Stimulated activated naive CD4-positive, alpha-beta T cell (primary cell): ENCODE measurements at places on chromosomes 5 and 9.

DNA sequence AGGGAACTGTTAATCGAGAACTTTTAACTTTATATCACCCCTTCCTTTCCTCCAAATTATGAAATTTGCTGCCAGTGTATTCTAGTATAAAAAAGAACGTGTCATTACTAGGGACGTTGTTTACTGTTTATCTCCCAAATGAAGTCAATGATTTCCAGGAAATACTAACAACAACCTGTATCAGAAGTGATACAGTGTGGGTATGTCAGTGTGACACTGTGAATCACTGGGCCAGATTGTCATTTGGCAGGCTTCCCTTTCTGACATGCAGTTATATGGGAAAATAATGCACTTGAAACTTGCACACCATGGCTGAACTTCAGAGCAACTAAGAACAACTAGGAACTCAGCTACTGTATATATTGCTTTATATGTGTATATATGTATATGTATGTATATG lies 12.6 kb downstream of the ZNF462 start:
- DNase-seq: no peak

DNA sequence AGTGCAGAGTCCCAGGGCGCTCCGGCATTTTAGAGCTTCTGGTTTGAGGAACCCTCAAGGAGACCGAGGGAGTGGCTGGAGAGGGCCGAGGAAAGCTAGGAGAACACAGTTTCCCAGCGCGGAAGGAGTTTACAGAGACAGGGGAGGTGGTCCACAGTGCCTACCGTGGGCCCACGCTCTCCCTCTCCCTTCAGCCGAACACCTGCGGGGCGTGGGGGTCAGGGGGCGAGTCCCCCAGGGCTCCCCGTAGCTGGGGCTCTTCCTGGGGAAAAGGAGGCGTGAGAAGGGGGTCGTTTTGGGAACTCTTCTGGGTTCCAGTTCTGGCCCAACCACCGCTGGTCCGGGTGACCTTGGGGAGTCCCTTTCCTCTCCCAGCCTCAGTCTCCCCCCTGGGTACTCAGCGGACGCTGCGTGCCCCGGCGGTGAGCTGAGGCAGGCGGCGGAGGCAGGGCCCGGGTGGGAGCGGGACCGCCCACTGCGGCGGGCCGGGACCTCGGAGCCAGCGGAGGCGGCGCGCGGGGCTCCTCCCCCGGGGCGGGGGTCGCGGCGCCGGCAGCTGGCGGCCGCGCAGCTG lies 368 bp upstream of the FRMPD1 start:
- DNase-seq: no peak

- no peak for DNase-seq
These were observed 12.4 kb downstream of the DNAJB5 start for GRCh38 chr9:35001803-35002502.

DNA sequence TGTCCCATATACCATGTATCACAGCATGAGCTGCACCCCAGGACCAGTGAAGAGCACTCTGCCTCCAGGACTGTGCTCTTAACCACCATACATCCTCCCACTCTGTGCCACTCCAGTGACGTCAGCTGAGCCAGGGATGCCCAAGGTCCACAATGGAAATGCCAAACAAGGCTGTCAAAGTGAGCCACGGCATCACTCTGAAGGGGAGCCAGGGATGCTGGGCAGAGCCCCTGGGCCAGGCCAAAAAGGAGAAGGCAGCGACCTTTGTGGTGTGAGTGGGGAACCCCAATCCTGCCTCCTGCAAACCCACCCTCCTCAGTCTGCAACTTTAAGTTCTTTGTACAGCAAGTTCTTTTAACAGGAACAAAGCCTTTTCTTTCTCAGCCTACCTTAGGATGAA lies 242.7 kb downstream of the SYK start:
- DNase-seq: no peak

DNA sequence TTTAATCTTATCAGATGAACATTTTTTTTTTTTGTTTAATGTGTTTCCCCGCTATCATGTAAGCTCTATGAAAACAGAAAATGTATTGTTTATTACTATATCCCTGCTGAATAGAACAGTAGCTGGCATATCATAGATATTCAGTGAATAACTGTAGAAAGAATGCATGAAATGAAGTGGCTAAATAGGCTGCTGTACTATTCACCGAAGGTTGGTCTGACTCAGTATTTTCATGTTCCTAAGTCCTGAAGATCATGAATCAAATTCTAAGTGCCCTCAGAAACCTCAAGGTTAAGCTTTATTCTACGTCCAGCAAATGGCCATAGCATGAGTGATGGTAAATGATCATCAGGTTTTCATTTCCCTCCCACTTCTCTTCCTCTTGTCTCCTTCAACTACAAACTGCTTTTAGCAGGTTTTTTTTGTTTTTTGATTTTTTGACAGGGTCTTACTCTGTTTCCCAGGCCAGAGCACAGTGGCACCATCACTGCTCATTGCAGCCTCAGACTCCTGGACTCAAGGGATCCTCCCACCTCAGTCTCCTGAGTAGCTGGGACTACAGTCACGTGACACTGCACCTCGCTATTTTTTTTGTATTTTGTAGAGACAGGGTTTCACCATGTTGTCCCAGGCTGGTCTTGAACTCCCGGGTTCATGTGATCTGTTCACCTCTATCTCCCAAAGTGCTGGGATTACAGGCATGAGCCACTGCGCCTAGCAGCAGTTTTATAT lies 19.1 kb upstream of the ZFAND5 start:
- no peak for DNase-seq

- DNase-seq: no peak
These were observed 39.1 kb downstream of the SH3RF2 start for GRCh38 chr5:145975361-145976066.

DNA sequence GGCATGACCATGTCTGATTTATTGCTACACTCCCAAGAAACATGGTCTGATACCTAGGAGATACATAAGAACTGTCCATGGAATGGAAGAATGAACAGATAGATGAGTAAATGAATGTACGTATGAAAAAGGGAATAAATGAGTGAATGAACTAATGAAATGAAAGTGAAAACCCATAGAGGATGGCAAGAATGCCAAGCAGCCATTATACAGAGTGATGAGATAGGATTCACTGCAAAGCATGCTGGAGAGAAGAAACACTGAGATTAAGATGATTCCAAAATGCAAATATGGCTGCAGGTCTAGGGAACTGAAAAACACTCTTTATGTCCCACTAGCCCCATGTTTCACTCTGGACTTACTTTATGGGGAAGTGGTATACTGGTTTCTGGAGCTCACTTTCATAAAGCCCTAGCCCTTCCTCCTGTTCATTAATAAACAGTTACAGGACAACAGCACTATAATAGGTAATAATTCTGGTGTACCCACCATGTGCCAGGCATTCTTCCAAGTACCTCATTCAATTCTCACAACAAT lies 170.3 kb upstream of the RAD23B start:
- no peak for DNase-seq

DNA sequence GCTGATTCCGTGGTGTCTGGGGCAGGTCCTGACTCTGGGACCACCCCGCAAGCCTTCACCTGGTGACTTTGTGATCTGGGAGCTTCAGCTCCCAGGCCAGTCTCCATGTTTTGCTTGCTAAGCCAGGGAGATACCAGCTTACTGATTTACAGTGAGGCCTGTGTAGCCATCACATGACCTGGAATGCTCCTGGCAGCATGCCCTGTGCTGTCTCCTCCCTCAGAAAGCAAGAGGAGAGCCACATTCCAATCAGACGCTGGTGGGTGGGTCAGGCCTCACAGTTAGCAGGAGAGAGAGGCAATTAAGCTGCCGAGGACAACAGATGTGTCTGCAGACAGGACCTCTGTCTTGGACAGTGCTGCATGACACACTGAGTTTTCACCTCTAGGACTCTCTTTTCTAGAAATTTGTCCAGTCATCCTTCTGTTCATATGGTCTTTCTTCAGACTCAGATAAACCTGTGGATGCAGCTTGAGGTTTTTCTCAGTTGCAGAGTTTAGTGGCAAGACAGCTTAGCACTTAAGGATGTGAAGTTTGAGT lies 24.4 kb upstream of the GRPEL2 start:
- DNase-seq: no peak

- no peak for DNase-seq
These were observed 17.4 kb downstream of the MGAT1 start for GRCh38 chr5:180785121-180785781.

DNA sequence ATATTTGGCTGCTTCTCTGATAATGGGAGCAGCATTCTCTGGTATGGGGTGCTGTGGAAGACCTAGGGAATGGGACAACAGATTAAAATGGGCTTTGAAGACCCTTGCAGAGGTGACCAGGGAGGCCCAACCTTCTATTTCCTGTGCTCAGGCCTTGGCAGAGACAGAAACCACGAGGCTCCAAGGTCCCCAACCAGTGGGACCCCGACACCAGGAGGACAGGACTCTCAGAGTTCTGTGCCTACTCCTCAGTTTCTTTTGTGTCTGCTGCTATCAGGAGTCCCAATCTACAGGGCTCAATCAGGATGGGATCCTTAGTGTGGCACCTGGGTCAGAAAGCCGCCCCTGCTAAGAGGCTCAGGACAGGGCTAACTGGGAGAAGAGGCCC lies 29.3 kb downstream of the CSF2 start:
- DNase-seq: no peak

DNA sequence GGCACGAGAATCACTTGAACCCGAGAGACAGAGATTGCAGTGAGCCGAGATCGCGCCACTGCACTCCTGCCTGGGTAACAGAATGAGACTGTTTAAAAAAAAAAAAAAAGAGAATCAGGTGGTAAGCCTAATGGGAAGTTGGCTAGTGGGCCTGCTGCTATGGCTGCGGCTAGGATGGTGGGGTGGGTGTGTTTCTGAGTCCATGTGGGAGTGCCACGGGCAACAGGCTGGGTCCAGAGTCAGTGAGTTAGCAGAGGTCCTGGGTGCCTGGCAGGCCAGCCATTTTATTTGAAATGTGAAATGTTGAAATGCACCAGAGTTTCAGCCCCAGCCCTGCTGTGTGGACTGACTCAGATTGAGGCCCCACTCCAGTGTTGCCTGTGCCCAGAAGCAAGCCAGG lies 37.8 kb downstream of the JADE2 start:
- no peak for DNase-seq

- no peak for DNase-seq
These were observed 157.2 kb upstream of the ISL1 start for GRCh38 chr5:51225789-51226742.

GRCh38 chr5:170986598-170986997 lies 124.8 kb downstream of the RANBP17 start:
- no peak for DNase-seq

DNA sequence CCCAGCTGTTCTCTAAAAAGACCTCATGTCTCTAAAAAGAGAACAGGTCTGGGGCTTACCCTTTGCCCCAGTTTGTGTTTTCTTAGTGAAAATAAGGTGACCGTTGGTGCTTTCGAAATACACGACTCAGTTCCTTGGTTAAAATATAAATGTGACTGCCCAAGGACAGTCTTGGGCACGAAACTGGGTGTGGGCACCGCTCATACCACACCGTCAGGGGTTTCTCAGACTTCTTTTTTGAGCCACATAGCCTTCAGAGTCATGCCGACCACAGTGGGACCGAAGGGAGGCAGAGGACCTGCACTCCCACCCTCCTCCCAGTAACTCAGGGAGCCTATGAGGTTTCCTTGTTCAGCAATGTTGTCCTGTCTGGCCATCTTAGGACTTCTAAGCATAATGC lies 6.5 kb downstream of the SNX18 start:
- DNase-seq: no peak

GRCh38 chr5:139806111-139806510 lies 10.5 kb downstream of the PSD2 start:
- DNase-seq: no peak

DNA sequence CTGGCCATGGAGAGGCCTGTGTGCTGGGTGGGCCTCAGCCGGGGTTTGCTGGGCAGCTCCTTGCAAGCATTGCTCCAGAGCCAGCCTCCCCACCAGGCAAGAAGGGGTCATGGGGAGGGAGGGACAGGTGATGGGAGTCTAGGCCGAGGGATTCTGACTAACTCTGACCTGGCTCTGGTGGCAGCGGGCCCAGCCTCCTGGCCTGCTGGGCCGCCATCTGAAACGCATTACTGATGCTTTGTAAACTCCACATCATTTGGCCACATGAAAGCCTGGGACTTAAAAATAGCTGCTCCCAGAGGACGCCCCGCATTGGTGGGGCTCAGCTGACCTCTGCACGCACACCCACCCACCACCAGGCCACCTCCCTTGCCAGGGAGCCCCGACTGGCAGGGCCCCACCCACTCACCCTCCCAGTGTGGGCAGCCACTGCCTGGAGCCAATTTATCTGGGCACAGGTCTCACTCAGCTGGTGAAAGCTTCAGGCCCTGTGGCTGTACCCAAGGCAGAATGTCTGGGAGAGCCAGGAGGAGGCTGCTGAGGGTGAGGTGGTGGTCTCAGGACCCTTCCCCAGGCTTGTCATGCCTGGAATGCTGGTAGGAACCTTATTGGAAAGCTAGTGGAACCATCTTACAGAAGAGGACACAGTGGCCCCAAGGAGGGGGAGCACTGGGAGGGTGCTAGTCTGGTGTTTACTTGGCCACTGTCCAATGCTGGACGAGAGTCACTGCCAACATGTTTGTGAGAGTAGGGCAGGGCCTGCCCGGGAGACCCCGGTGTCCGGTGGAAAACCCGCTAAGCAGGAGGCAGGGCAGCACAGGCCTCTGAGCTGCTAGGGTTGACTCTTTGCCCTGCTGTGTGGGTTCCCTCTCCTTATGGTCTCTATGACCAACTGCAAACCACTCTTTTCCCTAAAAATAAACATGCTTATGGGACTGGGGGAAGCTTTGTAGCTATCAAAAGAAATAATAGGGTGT lies 10.8 kb downstream of the TCF7 start:
- DNase-seq: no peak

- DNase-seq: peak; percentile 16
These were observed 2.2 kb upstream of the S1PR3 start for GRCh38 chr9:88988796-88989641.

- no peak for DNase-seq
These were observed 26.4 kb downstream of the FGD3 start for GRCh38 chr9:92973700-92974099.

DNA sequence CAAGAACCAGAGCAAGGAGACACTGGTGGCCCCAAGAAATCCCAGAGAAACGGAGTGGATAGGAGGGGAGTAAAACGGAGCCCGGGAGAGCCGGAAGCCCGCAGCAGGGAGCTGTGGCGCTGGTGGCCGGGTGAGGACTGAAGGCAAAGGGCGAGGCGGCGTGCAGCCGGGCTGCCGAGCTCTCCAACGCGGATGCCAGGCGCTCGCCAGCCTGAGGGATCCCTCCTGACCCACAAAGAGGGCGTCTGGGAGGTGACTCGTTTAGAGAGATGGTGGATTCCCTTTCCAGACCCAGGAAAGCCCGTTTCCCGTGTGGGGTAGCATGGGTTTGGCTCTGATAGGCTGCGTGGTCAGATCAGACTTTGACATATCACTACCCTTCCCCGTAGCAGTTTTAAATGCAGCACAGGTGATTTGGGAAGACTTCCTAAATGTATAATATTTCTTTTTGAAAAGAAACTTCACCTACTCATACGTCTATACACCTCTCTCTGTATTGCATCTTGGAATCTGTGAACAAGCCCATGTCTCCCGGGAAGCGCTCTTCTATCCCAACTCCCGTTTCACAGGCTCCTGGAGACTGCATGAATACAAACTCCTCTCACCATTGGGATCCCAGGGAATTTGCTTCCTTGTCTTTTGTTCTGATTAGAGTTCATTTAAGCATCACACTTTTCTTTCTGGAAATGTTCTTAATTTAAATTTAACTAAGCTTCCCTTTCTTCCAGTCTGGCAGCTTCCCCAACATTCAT lies 158.1 kb downstream of the C9orf152 start:
- DNase-seq: no peak
